Thoracic aorta (tissue), 2 donors: ENCODE measurements at places on chromosomes 16 and 17. TPM values are rescaled to one million over a fixed set of nuclear protein-coding genes. Genes with fewer than 3 reads are reported as not detected.

The CCL4L2 gene
- total RNA-seq, result not detected

The NFAT5 gene
- total RNA-seq, result 77.3 TPM

The TPSD1 gene
- total RNA-seq, result 3.1 TPM

The TRPV2 gene
- 18.5 TPM for total RNA-seq

The ACD gene
- total RNA-seq, result 20.4 TPM

The CIBAR2 gene
- not detected for total RNA-seq

The PIPOX gene
- 4.3 TPM for total RNA-seq

The CDH11 gene
- total RNA-seq, result 191 TPM

The ITGAX gene
- 9.7 TPM for total RNA-seq

The NLRC3 gene
- 3.7 TPM for total RNA-seq

The DOC2B gene
- 7.5 TPM for total RNA-seq

The MEIOB gene
- total RNA-seq, result not detected

The KRT33B gene
- not detected for total RNA-seq

The SLFN12 gene
- 25.3 TPM for total RNA-seq

The FBXO39 gene
- not detected for total RNA-seq

The PRAC2 gene
- not detected for total RNA-seq

The CSH2 gene
- not detected for total RNA-seq

The EVPL gene
- 1.4 TPM for total RNA-seq

The CBX2 gene
- 0.14 TPM for total RNA-seq

The NAE1 gene
- 29.6 TPM for total RNA-seq

The KRT15 gene
- 0.68 TPM for total RNA-seq

The PARD6A gene
- 5.7 TPM for total RNA-seq

The AOC3 gene
- total RNA-seq, result 117 TPM

The SLC47A1 gene
- total RNA-seq, result 17.0 TPM

The CDRT4 gene
- total RNA-seq, result 22.2 TPM

The TMEM219 gene
- total RNA-seq, result 79.7 TPM

The ATP2A3 gene
- 50.4 TPM for total RNA-seq

The RIPOR1 gene
- total RNA-seq, result 98.0 TPM

The QPRT gene
- 1.3 TPM for total RNA-seq

The KIAA0513 gene
- 13.4 TPM for total RNA-seq

The NUDT7 gene
- 14.6 TPM for total RNA-seq

The CHAD gene
- total RNA-seq, result not detected

The MGAT5B gene
- total RNA-seq, result not detected

The SLC16A11 gene
- total RNA-seq, result not detected

The PLA2G10 gene
- total RNA-seq, result not detected

The CDR2L gene
- 26.4 TPM for total RNA-seq

The SLFN14 gene
- not detected for total RNA-seq

The GNGT2 gene
- not detected for total RNA-seq

The ZNF768 gene
- 36.3 TPM for total RNA-seq

The TBX21 gene
- total RNA-seq, result not detected
